Left ventricle myocardium inferior (tissue), 1 donor: ENCODE measurements at places on chromosomes 6 and 20.

DNA sequence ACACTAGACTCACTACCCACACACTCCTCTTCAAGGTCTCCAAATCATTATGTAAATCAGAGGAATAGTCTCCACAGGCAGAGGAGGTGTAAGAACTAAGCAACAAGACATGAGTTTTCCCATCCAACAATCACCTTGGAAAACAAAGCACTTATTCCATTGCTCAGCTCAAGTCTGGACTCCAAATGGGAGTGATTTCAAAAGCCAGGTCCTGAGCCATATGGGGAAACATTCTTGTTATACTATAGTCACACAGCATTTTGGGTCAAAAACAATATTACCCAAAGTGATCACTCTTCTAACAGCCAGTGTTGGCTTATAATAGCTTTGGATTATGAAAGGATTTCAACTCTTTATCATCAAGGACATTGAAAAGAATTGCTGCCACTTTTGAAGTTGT, 3.6 kb upstream of the PRPH2 start:
- DNase-seq: no peak

- DNase-seq: no peak
These were observed 9.1 kb upstream of the PBOV1 start for GRCh38 chr6:138227316-138227781.

- DNase-seq: peak; percentile 12
These were observed 16.6 kb upstream of the KIAA0408 start for GRCh38 chr6:127475823-127476176.

DNA sequence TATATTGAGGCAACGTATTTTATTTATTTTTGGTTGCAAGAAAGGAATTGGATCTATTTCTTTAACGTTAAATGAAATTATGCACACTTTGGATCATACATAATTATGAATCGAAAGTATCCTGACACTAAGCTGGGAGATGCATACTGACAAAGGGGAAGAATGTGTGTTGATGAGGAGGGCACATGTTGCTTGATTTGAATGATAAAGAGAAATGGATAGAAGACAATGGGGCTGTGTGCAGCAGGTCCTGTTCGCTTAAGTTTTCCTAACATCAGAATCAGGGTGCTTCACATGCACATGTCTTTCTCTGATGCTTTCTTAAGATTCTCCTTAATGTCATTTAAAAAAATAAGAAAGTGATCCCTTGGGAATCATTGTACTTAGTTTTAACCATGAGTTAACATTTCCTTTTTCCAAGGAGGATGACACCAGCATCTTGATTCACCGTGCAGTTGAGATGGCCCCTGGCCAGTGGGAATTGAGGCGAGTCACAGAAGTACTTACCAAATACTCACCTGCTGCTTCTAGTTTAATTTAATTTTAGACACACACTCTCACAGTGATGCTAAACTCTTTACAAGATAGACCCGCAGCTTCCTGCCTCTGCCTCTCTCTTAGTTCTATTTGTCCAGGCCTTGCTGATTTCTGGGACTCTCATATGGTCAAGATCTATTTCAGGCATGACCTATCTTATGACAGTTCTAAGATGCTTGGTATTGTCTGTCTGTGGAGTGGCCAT, 116.5 kb downstream of the CLIC5 start:
- DNase-seq: no peak

DNA sequence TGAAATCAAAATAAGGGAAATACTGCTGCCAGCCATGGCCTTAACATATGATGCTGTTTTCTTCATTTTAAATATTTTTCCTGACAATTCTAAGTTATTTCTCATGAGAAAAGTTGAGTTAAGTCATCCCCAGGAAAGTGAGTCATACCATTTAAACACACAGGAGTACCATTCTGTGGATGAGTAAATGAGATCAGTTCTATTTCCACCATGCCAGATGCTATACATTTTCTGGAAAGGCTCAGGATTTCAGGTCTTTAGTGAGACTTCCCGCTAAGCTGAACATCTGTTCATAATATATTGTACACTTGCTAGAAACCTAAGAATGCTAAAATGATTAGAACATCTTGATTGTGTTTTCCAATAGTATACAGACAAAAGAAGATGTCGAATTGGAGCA, 256.2 kb upstream of the MANEA start:
- DNase-seq: no peak

GRCh38 chr6:85015396-85015990, 251.1 kb upstream of the TBX18 start:
- DNase-seq: peak; percentile 40

DNA sequence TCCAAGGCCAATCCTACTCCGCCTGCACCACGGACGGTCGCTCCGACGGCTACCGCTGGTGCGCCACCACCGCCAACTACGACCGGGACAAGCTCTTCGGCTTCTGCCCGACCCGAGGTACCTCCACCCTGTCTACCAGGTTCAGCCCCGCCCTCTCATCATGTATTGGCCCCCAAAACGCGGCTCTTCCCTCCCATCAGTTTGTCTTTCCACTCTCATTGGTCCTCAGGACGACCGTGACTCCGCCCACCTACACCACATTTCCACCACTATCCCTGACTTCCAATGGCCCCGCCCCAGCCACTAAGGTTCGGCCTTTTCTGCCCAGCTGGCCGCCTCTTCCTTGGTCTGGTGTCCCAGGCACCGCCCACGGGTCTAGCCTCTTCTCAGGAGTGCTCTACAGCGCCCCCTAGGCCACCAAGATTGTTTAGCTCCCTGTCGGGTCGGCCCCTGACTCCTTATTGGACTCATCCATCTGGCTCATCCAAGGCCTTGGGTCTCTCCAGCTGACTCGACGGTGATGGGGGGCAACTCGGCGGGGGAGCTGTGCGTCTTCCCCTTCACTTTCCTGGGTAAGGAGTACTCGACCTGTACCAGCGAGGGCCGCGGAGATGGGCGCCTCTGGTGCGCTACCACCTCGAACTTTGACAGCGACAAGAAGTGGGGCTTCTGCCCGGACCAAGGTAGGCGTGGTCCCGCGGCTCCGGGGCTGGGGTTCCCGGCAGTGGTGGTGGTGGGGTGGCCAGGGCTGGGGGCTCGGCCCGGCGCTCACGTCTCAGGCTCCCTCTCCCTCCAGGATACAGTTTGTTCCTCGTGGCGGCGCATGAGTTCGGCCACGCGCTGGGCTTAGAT, 3.1 kb downstream of the MMP9 start:
- peak; percentile 60 for DNase-seq

- DNase-seq: no peak
These were observed 42.6 kb downstream of the DSTN start for GRCh38 chr20:17612287-17612991.

GRCh38 chr6:150313781-150314180, 55.0 kb upstream of the IYD start:
- no peak for DNase-seq

GRCh38 chr6:157706883-157707282, 116.2 kb upstream of the SNX9 start:
- DNase-seq: no peak

DNA sequence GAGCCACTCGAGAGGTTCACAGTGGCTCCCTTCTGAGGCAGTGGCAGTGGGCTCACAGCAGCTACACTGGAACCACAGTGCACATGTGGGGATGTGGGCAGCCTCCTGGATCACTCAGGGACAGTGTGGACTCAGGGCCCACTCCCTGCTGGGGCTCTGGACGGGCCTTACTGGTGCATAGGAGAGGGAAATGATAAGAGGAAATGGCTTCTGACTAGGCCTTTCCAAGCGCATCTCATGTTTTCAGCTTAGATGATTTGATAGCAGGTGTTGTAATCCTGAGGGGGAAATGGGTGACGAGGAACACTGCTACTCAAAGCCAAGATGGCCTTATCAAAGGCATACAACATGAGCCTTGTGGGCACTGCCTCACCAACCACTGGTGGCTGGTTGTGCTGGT, 44.0 kb downstream of the PANK2 start:
- no peak for DNase-seq

DNA sequence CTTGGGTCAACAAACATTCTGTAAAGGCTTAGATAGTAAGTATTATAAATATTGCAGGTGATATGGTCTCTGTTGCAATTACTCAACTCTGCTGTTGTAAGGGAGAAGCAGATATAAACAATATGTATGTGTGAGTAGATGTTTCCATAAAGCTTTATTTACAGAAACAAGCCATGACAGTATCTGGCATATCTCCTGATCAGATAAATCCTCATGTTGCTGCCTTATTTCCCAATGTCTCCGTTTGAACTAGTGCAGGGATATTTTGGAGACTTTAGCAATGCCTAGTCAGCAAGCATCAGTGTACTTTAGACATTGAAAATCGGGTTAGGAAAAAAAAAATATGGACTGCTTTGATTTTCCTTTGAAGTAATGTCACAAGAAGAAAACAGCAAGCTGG, 96.1 kb downstream of the LAMA2 start:
- no peak for DNase-seq

- DNase-seq: no peak
These were observed 113.3 kb upstream of the EEF1E1 start for GRCh38 chr6:8215631-8216030.

GRCh38 chr6:27205375-27206278, 41.9 kb upstream of the PRSS16 start:
- no peak for DNase-seq

DNA sequence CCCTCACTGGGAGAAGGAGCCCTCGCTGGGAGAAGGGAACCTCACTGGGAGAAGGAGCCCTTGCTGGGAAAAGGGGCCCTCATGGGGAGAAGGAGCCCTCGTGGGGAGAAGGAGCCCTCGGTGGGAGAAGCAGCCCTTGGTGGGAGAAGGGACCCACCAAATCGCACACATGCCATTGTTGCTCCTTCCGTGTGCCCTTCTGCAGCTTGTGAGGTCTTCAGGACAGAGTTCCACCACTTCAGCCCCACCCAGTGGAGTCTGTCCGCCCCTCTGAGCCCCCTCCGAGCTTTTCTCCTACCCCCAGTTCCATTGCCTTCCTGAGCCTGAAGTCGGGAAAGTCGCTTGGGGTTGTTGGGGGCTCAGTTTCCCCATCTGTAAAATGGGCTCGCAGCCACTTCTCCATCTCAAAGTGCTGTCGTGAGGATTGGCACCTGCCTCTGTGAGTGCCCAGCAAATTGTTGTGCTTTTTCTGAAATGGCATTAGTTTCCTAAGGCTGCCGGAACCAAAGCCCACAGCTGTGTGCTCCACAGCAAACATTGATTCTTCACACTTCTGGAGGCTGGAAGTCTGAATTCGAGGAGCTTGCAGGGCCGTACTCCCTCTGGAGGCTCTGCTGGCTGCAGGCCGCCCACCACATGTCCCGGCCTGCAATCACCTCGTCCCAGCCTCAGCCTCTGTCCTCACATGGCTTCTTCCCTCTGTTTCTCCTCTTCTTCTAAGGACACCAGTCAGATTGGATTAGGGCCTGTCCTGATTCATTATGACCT, 124.7 kb upstream of the PMEPA1 start:
- no peak for DNase-seq

DNA sequence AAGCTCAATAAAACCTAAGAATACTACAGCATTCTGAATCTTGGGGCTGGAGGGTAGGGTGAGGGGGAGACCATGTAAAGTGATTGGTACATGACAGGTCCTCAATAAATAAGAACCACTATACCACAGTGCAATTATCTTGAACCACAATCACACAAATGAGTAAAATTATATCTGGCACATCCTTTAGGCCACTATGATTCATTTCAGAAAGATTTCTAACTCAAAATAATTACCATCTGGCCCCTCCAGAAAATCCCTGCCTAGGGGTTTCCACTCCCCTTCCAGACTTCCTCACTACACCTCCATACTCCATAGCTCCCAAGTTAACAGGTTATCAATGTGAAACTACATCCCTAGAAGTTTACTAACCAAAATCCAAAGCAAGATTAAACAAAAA, 19.7 kb downstream of the AKIRIN2 start:
- DNase-seq: no peak

DNA sequence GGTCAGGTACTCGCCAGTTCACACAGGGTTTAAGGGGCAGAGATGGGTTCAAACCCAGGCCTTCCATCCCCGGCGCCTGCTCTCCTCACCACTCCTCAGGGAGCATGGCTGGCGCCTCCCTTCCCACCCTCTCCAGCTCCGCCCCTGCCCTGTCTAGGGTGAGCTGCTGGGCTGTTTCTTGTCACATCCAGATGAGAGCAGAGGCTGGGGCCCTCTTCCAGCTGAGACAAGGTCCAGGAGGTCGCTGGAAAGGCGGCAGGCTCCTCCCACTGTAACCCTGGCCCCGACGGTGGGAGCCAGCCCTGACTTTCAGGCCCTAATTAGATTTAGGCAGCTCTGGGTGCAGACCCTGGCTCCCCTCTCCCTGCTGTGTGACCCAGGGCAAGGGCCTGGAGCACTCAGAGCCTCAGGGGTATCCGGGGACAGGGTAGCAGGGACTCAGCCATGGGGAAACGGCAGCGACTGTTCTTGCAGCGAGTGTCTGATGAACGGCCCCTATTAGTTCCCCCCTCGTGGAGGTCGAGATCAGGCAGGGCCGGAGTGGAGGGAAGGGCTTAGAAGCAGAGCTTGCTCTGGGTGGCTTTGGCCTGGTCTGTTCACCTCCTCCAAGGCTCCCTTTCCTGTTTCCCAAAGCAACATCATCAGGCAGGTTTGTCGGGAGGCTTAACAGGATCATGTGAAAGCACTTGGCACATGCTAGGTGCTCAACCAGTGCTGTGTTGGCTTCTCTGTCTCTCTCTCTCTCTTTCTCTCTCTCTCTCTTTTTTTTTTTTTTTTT, 33.4 kb downstream of the SNAI1 start:
- peak; percentile 19 for DNase-seq

DNA sequence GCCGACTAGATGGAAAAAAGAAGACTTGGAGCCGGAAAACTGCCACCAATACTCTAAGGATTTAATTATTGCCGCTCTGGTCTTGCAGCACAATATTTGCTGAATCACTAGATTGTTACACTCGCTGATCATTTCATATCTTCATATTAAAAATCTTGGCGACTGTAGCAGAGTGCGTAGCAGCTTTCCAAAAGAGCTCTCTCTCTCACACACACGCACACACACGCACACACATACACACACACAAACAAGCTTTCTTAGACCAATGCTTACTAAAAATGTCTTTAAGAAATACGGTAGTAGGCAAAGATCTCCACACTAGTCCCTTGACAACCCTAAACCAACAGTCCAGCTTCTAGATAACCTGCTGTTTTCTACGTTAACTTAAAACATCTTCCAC, 7.7 kb downstream of the GRIK2 start:
- no peak for DNase-seq

DNA sequence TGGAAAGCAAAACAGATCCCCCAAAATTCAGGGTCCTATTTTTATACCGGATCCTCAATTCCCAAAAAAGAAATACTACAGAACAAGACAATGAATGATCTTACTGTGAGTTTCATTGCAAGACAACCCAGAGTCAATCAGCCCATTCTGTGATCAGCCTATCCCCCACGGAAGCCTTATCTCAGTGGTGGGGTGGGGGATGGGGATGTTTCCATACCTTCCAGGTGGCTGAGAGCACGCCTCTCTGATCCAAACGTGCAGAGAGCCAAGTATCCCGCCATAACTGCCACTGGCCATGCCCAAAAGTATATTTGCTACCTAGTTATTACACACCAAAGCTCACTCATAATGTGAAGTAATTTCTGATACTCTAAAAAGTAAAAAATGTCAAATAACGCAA, 15.1 kb downstream of the WFDC2 start:
- no peak for DNase-seq

- DNase-seq: peak; percentile 61
These were observed 21.0 kb downstream of the PMEPA1 start for GRCh38 chr20:57688864-57689263.
